ENCODE measurements at places on chromosomes 4 and X.

GRCh38 chrX:111095974-111096895 lies at the start of gene PAK3:
Gene PAK3 (plus strand): TSS chrX:111096191. CDS start chrX:111123104, 26,913 bp downstream.
- no peak for DNase-seq

- no peak for DNase-seq
Measured at GRCh38 chrX:39398963-39399261, 597.7 kb downstream of the MID1IP1 start.

- no peak for DNase-seq
Measured at GRCh38 chrX:97158269-97158668, 274.6 kb downstream of the RPA4 start.

- DNase-seq: no peak
Measured at GRCh38 chr4:8392591-8393190, 47.8 kb downstream of the ACOX3 start.

GRCh38 chr4:16155528-16156169 lies 70.6 kb downstream of the TAPT1 start:
- no peak for DNase-seq

- no peak for DNase-seq
Measured at GRCh38 chr4:112895811-112896608, 153.4 kb upstream of the ANK2 start.

- no peak for DNase-seq
Measured at GRCh38 chr4:186297013-186297645, 31.1 kb downstream of the F11 start.

GRCh38 chr4:38512840-38513239 lies 151.2 kb upstream of the KLF3 start:
- no peak for DNase-seq

Measured in chondrocyte (in vitro differentiated cells).